ENCODE measurements at places on chromosomes 7 and 10.

DNA sequence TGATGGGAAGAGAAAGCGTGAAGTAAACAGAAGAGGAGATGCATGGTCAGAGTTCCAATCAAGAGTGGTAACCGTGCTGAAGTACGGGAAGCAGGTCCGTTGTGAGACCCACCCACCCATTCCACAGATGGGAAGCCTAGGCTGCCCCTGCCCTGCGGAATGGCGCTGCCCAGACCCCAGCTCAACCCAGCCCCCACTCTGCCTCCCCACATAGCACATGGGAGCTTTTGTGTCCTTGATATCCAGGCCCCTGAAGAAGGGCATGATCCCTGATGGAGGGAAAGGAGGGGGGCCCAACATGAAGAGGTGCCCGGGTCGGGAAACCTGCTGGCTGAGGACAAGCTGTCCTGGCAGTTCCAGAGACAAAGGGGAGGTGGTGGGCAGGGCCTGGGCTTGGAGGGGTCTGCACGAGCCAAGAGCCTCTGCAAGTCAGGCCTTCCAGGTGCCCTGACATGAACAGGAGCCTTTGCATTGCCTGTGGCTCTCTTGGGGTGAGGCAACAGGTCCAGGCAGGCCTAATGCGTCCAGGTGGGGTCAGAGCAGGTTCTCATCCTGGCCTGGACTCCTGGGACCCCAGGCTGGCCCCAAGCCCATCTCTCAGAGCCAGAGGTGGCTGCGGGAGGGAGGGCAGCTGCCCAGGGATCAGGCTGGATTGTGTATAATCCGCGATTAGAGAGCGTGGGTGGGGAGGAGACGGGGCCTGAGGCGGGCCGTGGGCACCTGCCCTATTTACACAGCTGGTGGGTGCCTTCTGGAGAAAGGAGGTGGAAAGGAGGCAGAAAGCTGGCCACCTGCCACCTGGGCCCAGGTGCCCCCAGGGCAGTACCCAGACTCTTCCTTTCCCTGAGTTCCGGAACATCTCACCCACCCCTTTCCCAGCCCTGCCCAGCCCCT is 23.5 kb downstream of the YKT6 start:
- DNase-seq: no peak

- DNase-seq: peak; percentile 39
Measured at GRCh38 chr10:110498982-110499795, 1.5 kb downstream of the DUSP5 start.

- DNase-seq: no peak
Measured at GRCh38 chr7:20236043-20236442, 18.9 kb upstream of the MACC1 start.

DNA sequence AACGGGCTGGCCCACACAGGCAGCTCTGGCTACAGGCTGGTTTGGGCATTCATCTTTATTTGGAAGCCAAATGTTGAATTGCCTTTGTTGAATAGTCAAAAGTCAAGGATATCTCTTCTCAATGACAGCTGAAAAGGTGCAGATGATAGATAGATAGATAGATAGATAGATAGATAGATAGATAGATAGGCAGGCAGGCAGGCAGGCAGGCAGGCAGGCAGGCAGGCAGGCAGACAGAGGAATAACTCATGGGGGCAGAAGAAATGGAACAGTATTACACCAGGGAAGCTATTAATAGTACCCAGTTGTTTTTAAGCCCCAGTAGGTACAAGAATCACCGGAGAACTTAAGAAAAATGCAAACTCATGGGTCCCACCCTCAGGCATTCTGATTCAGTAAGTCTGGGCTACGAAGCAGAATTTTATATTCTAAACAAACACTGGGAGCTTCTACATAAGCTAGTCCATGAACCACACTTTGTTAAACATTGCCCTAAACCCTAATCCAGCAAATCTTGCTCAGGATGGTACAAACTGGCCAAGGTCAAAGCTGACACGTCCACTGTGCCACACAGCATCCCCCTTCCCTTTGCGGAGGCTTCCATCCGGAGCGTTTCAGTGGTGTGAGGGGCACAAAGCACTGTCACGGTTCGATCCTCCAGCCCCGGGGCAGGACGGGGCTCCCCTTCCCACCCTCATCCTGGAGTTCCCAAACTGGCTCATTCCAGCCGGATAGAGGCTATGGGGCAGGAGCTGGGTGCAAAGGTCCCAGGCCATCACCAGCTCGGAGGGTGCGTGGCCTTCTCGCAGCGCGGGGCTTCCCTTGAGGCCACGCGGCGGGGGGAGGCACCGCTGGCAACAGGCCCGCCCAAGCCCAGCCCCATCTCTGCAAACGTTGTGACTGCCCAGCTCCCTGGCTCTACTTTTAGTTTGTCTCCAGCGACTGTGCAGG is 6.7 kb downstream of the PRKAG2 start:
- no peak for DNase-seq

GRCh38 chr7:121486590-121486989 is 90.5 kb upstream of the FAM3C start:
- no peak for DNase-seq

DNA sequence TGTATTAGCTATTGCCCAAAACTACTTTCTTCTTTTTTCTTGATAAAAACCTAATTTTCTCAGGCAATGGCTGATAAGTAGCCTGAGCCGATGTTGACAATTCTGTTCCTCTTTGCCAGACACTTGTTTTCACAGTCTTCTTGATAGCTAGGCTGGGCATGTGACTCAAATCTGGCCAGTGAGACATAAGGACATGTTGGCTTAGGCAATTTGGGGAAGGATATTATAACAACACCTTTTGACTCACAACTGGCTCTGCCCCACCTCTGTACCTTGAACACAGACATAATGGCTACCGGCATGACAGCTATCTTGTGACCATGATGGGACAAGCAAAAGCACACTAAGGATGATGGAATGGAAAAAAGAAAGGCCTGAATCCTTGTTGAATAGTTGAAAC is 72.9 kb upstream of the GPR22 start:
- DNase-seq: no peak

GRCh38 chr10:107520348-107520747 is 355.8 kb upstream of the SORCS1 start:
- no peak for DNase-seq

DNA sequence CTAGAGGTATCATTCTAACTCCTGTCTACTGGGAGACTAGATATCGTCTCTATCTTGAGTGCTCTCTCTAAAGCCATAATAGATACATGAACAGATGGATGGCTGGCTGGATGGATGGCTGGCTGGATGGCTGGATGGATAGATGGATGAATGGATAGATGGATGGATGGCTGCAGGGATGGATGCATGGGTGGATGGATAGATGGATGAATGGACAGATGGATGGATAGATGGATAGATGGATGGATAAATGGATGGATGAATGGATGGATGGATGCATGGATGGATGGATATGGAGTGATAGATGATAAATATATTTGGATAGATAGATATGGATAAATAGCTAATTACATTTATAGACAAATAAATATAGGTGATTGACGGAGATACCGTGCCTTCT is 191.2 kb upstream of the KLF6 start:
- DNase-seq: no peak

GRCh38 chr7:96017877-96018276 is 245.5 kb downstream of the DYNC1I1 start:
- DNase-seq: no peak

DNA sequence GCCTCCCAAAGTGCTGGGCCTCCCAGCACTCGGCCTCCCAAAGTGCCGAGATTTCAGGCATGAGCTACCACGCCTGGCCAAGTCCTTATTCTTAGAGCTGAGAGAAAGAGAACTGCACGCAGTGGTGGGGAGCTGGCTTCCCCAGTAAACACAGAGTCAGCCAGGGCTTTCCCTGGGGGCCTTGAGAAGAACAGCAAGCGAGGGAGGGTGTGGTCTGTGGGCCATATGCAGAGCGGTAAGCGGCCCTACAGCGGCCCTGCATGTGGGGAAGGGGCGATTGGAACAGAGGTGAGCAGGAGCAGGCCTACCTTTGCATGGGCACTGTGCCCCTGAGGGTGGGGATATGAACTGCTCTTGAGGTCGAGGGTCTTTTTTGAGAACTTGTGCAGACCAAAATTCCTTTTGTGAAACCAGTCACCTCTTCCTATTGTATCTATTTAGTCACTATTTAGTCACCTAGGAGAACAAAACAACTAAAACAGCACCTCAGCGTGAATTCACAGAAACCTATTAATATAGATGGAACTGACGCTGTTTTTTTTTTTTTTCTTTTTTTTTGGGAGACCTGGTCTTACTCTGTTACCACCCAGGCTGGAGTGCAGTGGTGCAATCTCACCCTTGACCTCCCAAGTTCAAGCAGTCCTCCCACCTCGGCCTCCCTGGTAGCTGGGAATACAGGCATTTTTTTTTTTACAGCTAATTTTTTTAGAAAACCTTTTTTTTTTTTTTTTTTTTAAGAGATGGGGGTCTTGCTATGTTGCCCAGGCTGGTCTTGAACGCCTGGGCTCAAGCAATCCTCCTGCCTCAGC is 36.9 kb upstream of the SH2D4B start:
- peak; percentile 60 for DNase-seq

- DNase-seq: no peak
Measured at GRCh38 chr10:86673827-86674581, 5.7 kb downstream of the LDB3 start.

DNA sequence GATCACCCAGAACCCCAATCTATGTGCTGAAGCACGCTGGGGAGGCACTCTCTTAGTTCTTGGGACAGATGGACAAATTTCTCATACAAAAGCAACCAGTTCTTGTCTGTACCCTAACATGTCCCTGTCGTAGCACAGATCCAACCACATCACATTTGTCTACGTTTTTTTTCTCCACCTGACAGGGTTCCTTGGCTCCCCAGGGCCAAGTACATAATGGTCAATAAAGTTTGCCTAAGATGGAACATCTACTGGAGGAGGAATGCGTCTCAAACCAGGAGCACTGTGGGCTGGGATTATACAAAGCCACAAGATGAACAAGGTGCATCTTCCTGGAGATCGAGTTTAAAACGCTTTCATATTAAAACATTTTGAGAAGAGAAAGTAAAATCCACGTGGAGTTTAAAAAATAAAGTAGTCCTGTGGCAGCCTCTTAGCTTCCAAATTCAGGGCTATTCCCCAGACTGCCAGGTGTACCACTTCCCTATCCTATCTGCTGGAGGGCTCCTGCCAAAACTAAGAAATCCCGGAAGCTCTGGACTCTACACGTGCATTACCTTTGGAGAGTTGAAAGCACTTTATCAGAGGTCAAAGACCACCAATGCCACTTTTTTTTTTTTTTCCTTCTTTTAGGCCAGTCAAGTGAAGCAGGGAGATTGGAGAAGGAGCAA is 1.4 kb downstream of the TMEM243 start:
- DNase-seq: no peak

GRCh38 chr10:89086801-89087521 is 96.4 kb downstream of the FAS start:
- DNase-seq: no peak

- DNase-seq: no peak
Measured at GRCh38 chr10:61454541-61454940, 1.4 kb upstream of the TMEM26 start.

GRCh38 chr7:30249986-30250774 is 34.2 kb upstream of the ZNRF2 start:
- no peak for DNase-seq

DNA sequence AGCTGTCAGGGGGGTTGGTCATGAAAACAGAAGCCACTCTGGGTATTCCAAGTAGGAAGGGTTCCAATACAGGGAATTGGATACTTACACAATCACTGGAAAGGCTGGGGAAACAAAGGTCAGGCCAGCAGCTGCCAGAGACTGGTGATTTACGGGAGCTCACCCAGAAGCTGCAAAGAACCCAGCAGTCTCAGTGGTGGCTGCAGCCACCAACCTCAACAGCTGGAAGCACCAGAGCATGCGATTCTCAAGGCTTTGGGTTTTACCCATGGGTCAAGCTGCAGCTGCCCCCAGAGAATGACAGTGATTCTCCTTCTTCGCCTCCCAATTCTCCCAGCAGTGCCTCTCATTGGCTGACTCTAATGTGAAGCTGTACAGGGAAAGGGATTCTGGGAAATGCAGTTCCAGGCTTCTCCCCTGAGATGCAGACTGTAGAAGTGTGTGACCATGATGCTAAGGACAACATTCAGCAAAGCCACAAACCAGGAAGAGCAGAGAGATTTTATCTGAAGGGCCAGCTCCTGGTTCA is 107.2 kb upstream of the TCF7L2 start:
- DNase-seq: no peak

GRCh38 chr10:103676058-103676785 is 179.2 kb downstream of the SH3PXD2A start:
- no peak for DNase-seq

GRCh38 chr10:119190353-119190752 is 11.7 kb upstream of the PRDX3 start:
- no peak for DNase-seq

GRCh38 chr10:48750991-48751390 is 66.3 kb downstream of the WDFY4 start:
- DNase-seq: no peak

GRCh38 chr7:148105853-148106252 is 484.7 kb upstream of the C7orf33 start:
- no peak for DNase-seq

- DNase-seq: no peak
Measured at GRCh38 chr7:159023206-159023605, 121.5 kb downstream of the VIPR2 start.

- no peak for DNase-seq
Measured at GRCh38 chr7:133916621-133917020, 210.5 kb upstream of the LRGUK start.

- DNase-seq: peak; percentile 35
Measured at GRCh38 chr10:23293145-23293724, 51.4 kb downstream of the C10orf67 start.

GRCh38 chr10:52864201-52865106 is 91.9 kb upstream of the MBL2 start:
- DNase-seq: no peak

DNA sequence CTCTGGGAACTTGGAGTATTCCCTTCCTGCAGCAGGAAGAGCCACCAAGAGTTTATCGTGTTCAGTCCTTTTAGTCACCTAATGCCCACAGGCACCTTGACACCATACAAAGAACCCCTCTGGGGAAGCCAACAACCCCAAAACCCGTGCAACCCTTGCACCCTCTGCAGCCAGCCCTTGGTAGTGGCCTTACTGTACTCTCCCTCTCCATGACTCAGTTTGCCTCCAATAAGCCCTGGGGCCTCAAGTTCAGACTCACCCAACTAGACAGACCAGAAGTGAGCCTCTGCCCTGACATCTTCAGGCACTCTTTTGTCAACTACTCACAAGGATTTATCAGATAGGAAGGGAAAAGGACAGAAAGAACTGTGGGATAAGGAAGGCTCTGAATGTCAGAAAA is 30.9 kb downstream of the KCNMA1 start:
- no peak for DNase-seq

DNA sequence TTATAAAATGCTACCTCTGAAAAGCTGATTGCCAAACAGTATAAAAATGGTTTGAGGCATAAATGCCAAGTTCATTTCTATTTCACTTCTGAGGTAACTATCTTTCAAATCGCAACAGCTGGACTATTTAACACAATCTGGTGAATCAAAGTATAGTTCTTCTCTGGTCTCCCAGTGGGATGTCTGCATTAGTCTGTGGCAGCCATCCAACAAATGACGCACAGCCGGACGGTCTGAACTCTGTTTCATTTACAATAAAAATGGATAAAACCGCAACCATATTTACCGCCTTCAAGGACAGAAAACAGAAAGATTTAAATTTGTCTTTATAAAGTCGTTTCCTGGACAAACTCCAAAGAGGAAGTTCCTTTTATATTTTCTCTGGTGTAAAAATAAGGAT is 41.9 kb downstream of the ENO4 start:
- DNase-seq: no peak

- no peak for DNase-seq
Measured at GRCh38 chr10:77156406-77156879, 481.2 kb downstream of the KCNMA1 start.

GRCh38 chr10:115818012-115818411 is 455.0 kb downstream of the GFRA1 start:
- no peak for DNase-seq

GRCh38 chr10:30192846-30193608 is 133.6 kb upstream of the JCAD start:
- no peak for DNase-seq

All from stimulated activated CD4-positive, alpha-beta T cell treated with anti-CD3 and anti-CD28 coated beads, Interleukin-2, amount 100 ng/mL, for 24 hours (primary cell).